A549 treated with CORT108297 at 1 μM for 4 hours (cell line): ENCODE measurements at places on chromosomes 7 and 10. TPM values are rescaled to one million over a fixed set of nuclear protein-coding genes. Genes with fewer than 3 reads are reported as not detected.

RASA4B gene
- total RNA-seq: 1.4 to 1.8 TPM (median 1.6 TPM) in 5 replicates

WDR86 gene
- total RNA-seq: 0.13 to 0.38 TPM (median 0.17 TPM) in 5 replicates

AFAP1L2 gene
- 21.0 to 29.6 TPM (median 27.0 TPM) in 5 replicates for total RNA-seq

SOSTDC1 gene
- not detected in 5 replicates for total RNA-seq

GBX1 gene
- 0.10 to 0.18 TPM in 2 of 5 replicates, not detected in the others for total RNA-seq

DYNC1I1 gene
- total RNA-seq: 0.05 to 0.24 TPM (median 0.16 TPM) in 5 replicates

PLCE1 gene
- 4.3 to 5.8 TPM (median 5.2 TPM) in 5 replicates for total RNA-seq

OR6V1 gene
- total RNA-seq: not detected in 5 replicates

OR2A42 gene
- not detected in 5 replicates for total RNA-seq

WIPF3 gene
- total RNA-seq: 0.45 to 0.55 TPM (median 0.52 TPM) in 5 replicates

HSPA12A gene
- total RNA-seq: 11.1 to 12.6 TPM (median 11.8 TPM) in 5 replicates

SLC18A3 gene
- not detected in 5 replicates for total RNA-seq

SPDYE18 gene
- total RNA-seq: 0.08 to 0.11 TPM in 2 of 5 replicates, not detected in the others

PAPOLB gene
- total RNA-seq: not detected in 5 replicates

CALCR gene
- total RNA-seq: 0.02 TPM in 1 of 5 replicates, not detected in the others

LRRC18 gene
- not detected in 5 replicates for total RNA-seq

ABHD11 gene
- 20.2 to 26.6 TPM (median 25.6 TPM) in 5 replicates for total RNA-seq

ZC3HAV1 gene
- 27.7 to 33.5 TPM (median 30.7 TPM) in 5 replicates for total RNA-seq

COL26A1 gene
- 0.32 to 0.58 TPM (median 0.49 TPM) in 5 replicates for total RNA-seq

HOXA1 gene
- total RNA-seq: 2.5 to 4.0 TPM (median 3.5 TPM) in 5 replicates

ADCY1 gene
- total RNA-seq: 1.3 to 3.0 TPM (median 2.5 TPM) in 5 replicates

HDAC9 gene
- total RNA-seq: 0.13 to 0.25 TPM (median 0.18 TPM) in 5 replicates

EPC1 gene
- 15.5 to 18.7 TPM (median 17.9 TPM) in 5 replicates for total RNA-seq

KIAA1549 gene
- total RNA-seq: 5.7 to 8.5 TPM (median 7.2 TPM) in 5 replicates

PRF1 gene
- not detected in 5 replicates for total RNA-seq

AGAP9 gene
- total RNA-seq: 9.1 to 11.7 TPM (median 10.3 TPM) in 5 replicates

MTPN gene
- 96.8 to 125 TPM (median 114 TPM) in 5 replicates for total RNA-seq

SLC26A5 gene
- total RNA-seq: not detected in 5 replicates

PRSS58 gene
- total RNA-seq: not detected in 5 replicates

C10orf143 gene
- 0.52 to 0.83 TPM (median 0.74 TPM) in 5 replicates for total RNA-seq

STAMBPL1 gene
- 30.9 to 35.2 TPM (median 33.8 TPM) in 5 replicates for total RNA-seq
